ENCODE measurements at places on chromosomes 2 and 18.

- no peak for DNase-seq
Observed at GRCh38 chr2:21037671-21038108, 6.2 kb downstream of the APOB start.

DNA sequence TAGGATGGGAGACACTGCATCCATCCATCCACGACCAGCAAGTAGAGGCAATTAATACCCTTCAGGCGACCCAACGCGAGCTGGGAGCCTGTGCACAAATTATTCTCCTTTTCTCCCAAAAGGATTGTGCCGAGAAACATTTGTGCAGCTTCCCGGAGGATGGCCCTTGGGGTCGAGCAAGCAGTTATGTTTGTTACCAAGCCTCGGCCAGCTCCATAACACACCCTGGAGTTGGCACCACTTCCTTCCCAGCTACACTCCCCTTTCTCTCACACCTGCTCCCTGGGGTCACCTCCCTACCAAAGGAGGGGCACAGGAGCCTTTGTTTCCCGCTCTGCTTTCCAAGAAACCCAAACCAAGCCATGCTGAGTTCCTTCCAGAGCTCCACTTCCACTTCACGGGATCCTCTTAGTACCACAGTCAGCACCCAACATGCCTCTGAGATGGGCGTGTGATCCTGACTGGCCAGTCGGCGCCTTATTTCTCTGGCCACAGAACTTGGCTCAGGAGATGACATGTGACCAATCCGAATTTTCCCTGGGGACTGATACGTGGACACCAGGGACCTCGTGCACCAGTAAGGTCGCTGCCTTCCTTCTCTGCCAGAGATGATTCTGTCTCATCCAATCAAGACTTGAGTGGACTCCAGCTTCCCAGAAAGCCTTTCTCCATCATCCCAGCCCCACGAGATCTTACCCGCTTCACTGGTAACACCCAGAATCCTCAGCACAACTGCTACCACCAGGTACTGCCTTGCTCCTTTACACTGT lies 28.5 kb downstream of the GPR55 start:
- no peak for DNase-seq

DNA sequence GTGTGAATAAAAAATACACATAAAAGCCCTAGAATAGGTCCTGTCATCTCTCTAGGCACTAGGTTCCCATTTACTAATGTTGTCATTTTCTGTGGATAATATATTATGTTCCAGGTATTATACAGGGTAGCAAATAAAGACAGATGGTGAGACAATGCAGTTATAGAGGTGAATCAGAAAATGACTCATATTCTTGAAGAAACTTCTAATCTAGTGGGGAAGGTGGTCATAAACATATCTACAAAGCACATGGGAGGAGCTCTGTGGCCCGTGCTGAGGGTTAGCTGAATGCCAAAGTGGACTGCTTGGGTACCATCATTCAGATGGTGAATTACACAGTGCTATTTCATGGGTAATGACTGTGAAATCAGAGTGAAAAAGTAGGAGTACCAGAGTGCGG lies 700.9 kb downstream of the ERBB4 start:
- no peak for DNase-seq

- DNase-seq, result no peak
Observed at GRCh38 chr18:34647251-34647650, 62.8 kb upstream of the DTNA start.

DNA sequence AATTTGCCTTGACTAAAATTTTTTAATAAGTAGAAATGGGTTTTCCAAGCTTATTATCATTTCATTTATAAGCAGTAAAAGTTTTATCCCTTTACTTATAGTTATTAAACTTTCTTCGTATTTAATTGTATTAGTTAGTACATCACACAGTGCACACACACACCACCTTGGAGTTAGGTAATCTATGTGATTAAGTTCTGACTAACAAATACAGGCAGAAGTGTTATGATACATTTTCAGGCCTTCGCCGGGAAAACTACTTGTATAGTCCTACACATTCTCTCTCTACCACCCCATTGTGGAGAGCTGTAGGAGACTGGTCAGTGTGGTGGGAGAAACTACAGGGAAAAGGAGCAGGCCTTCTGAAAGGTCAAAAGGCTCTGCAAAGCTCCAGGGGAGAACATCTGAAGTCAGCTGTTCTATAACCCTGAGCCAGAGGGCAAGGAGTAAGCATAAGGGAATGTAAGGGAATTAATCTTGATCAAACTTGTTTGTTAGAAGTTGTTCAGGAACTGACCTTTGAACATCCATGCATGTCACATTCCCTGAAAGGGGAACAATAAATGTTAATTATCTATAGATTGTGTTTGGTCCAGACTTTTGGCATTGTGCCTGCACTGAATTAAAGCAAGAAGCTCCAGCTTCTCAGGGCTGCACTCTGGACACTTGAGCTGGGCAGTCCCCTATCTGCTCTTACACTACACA lies 231.7 kb downstream of the FSIP2 start:
- no peak for DNase-seq

DNA sequence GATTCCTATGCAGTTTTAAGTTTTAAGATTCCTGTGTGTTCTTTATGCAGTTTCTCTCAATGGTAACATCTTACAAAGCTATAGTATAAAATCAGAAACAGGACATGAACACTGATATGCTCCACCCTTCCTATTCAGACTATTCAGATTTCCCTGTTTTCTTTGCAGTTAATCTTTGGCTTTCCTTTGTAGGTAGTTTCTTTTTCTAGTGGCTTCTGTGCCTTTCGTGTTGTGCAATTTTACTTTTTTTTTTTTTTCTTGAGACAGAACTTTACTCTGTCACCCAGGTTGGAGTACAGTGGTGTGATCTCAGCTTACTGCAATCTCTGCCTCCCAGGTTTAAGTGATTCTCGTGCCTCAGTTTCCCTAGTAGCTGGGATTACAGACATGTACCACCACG lies 94.9 kb upstream of the RNU4ATAC start:
- DNase-seq, result no peak

DNA sequence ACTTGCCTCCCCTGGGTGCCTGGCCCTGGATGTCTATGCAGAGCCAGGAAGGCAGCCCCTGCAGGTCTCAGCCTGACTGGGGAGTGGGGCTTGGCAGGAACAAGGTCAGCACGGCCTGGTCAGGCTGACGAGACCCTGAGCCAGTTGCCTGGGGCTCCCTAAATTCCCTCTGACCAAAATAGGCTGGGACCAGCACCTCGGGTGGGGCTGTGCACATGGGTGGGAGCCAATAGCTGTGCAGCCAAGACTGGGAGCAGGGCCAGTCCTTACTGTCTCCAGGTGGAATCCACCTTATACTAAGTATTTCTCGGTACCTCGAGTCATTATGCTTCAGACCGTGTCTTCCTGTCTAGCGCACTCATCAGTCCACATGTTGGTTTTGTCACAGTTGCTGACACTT lies 11.4 kb upstream of the IL1R2 start:
- no peak for DNase-seq

DNA sequence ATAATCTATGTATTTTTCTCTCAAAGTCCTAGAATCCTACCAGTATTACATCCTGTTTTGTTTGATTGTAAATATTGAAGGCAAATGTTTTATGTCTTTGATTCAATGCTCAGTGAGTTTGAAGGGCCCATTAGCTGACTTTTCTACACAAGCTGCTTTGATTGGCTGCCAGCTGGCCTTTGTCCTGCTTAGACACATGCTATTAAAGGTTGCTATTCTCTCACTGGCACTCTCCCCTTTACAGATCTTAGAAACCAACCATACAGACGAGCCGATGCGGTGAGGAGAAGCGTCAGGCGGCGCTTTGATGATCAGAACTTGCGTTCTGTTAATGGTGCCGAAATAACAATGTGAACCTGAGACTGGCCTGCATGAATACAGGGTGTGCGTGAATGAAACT lies 69.7 kb downstream of the PRPF40A start:
- DNase-seq, result peak; percentile 48

- peak; percentile 84 for DNase-seq
Observed at GRCh38 chr2:32882816-32883810, 63.6 kb upstream of the LTBP1 start.

DNA sequence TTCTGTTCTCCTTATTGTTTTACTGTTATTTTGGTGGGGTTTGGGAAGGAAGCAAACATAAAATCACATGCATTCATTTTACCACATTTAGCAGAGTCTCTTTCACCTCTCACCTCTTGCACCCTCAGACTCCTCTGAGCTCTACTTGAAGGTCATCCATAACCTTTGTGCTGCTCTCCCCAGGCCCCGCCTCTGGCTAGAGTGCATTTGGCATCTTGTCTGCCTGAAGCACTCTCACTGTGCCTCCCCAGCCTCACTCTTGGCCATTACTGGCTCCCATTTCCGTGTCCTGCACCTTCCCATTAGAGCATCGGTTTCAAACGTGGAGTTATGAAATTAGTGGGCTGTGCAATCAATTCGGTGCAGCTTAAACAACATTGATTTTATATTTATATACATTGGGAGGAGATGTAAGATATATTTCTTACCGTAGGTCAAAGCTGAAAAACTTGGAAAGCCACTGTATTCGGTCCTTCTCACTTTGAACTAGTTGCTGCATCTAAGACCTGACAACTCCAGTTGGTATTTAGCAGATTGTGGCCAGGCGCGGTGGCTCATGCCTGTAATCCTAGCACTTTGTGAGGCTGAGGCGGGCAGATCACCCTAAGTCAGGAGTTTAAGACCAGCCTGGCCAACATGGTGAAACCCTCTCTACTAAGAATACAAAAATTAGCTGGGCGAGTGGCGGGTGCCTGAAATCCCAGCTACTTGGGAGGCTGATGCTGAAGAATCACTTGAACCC lies 6.9 kb upstream of the ZFAND2B start:
- DNase-seq, result no peak

DNA sequence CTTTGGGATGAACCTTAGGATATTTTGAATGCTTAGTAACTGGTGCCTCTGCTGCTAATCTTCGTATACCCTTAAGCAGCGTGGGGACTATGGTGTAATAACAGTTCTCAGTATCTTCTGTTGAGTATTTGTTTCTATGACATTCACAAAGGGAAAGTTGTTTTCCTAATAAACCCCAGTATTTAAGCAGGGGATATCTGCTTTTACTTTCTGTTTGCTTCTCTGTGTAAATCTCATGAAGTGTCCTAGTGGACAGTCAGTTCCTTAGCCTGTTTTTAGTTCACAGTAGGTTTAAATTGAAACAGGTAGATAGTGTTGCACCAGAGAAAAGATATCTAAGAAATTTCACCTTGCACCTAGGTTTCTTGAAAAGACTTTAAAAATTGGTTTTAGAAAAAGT lies 14.9 kb downstream of the KIAA1328 start:
- no peak for DNase-seq

DNA sequence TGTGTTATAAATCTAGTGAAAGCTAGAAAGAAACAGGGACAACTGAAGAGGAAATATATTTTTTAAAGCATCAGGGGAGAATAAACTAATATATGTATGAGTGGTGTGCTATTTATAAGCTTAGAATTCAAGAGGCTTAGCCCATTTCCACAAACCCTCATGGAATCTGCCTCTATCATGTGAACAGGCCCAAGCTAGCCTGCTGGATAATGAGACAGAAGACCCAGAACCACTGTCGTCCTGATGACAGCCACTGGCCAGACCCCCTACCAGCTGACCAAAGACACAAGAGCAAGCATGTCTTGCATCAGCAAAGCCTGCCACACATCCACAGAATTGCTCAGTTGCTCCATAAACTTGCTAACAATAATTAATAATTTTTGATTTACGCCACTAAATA lies 382.3 kb upstream of the NXPH2 start:
- DNase-seq, result no peak

GRCh38 chr2:134327367-134327766 lies 73.5 kb downstream of the MGAT5 start:
- DNase-seq, result peak; percentile 8

- no peak for DNase-seq
Observed at GRCh38 chr2:186946896-186947467, 98.0 kb upstream of the ZSWIM2 start.

DNA sequence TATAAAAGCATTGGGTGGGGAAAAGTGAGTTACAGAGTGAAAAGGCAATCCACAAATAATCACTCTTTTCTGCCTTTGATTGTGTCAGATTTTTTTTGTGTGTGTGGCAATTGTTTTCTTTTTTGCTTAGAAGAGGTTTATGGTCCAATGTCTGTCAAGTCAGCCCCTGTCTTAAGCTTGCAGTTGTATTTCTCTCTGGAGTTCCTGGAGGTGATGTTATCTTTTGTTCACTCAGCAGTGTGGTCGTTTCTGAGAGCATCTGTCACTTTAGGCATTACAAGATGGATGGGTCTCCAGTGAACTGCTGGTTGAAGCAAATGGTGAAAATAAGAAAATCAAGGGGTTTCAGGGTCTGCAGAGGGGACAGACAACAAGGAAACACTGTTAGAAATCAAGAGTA lies 121.3 kb downstream of the GREB1L start:
- DNase-seq, result no peak

- no peak for DNase-seq
Observed at GRCh38 chr2:217513258-217513657, 489.5 kb downstream of the TNS1 start.

DNA sequence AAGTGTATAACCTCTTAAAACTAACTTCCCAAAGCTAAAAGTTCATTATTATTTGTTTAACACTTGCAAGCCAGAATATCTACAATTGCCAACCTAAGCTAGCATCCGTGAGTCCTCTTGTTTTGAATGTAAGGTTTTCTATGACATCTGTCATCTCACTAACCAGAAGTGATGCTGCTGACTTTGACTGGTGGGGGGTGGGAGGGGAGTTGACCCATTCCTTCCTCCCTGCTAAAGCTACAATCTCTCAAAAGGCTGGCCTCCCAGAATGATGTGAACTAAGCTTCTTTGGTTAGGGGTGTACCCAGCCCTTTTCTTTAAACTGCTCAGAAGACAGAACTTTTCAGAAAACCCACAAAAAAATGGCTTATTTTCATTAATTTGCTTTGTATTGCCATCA lies 280.6 kb downstream of the ZEB2 start:
- no peak for DNase-seq

DNA sequence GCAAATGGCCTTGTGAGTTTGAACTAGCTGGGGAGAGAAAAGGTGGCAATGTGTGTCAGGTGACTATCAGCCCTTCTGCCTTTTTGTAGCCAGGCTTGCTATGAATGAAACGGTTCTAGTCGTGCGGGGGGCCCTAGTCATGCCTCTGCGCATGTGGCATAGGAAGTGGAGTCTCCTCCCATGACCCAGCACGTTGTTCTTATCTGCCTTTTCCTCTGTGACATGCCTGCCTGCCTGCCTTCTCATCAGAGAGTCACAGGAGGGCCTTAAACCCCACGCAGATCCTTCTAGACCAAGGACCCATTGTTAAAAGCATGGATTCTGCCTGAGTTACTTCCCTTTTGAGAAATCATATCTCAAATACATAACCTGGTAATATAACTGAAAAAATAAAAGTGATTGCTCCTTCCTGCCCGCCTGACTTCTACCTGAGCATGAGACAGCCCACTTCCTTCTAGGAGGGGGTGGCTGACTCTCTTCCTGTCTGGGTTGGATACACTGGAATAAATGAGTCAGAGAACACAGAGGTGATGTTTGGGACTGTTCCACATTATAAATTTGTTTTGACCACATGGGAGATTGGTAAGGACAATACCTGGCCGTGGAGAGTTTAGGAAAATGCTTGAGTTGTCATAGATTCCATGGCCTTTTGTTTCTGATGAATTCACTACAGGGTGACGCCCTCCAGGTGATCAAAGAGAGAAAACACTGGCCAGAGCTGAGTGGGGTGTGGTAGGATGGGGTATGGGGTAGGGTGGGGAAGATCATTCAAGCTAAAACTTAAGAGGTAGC lies 49.8 kb downstream of the FBLN7 start:
- DNase-seq, result no peak

Data from fibroblast of upper back skin (primary cell).